Activated CD8-positive, alpha-beta T cell treated with anti-CD3 and anti-CD28 coated beads, Interleukin-2, amount 10 ng/mL, durations not matched to agents 7 days and 5 days (primary cell): ENCODE measurements at places on chromosomes 5 and 9. TPM values are rescaled to one million over a fixed set of nuclear protein-coding genes. Genes with fewer than 3 reads are reported as not detected.

The NME5 gene
- not detected for total RNA-seq

The FOXD1 gene
- not detected for total RNA-seq

GRCh38 chr5:1783216-1783554 is 16.5 kb downstream of the MRPL36 start:
- no peak for DNase-seq

- no peak for DNase-seq
Observed at GRCh38 chr9:5263351-5264218, 32.4 kb downstream of the INSL4 start.

DNA sequence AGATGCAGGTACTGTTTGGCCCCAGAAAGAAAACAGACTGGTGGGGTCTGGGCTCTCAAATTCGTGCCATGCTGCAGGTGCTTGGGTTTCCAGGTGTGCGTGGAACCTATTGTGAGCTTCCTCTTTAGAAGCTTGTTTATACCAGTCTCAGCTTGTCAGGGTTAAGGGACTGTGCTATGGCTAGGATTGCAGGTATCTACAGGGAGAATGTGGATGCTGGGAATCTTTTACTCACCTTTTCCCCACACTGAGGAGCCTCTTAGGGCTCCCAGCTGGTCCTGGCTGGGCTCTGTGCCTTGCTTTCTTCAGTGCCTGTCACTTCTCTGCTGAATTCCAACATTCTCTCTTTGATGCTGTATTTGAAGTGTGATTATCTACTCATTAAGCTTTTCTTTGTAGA is 111.8 kb downstream of the WDR70 start:
- no peak for DNase-seq

- DNase-seq, result no peak
Observed at GRCh38 chr9:110526426-110526825, 53.1 kb downstream of the SVEP1 start.

The INSL6 gene
- not detected for total RNA-seq

DNA sequence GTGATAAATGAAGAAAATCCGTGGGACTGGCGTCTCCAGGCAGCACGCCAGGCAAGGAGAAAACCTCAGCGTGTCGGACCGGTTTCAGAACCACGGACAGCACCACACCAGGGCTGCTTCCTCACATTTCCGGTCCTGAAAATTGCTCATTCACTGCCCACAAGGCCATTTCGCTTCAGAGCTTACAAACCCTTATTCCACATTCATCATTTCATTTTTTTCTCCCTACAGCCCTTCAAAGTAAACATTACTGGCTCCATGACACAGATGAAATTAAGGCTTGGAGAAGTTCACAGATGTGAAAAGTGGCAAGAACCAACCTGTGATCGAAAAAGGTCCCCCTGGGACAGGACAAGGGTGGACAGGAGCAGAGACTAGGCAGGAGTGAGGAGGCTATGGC is 1.5 kb upstream of the GPRIN1 start:
- DNase-seq, result peak; percentile 81

The BAAT gene
- not detected for total RNA-seq

DNA sequence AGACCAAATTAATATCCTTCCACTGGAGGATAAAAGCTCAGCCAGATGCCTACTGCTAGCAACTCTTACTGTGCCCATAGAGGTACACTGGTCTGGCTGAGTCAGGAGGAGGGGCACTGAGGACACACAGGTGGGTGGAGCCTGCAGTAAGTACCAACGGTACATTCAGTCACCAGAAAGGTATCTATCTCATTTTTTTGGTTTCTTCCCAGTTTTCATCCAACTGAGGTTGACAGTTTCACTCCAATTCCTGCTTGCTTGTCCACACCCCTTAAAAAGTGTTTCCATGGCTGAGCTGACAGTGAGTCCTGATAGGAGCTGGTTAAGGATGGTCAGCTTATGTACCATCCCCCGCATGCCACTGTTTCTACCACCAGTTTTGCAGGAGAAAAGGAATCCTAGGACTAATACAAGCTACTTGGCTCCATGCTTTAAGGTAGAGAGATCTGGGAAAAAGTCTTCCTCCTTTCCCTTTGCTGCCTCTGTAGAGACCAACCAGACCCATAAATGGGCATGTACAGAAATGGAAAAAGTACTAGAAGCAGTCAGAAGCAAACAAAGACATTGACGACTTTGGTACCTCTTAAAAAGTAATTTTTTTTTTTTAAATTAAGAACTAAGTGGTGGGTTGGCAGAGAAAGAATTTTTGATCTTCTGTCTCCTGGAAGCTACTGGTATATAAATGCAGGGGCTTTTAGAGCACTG is 3.2 kb downstream of the ELL2 start:
- DNase-seq, result no peak

DNA sequence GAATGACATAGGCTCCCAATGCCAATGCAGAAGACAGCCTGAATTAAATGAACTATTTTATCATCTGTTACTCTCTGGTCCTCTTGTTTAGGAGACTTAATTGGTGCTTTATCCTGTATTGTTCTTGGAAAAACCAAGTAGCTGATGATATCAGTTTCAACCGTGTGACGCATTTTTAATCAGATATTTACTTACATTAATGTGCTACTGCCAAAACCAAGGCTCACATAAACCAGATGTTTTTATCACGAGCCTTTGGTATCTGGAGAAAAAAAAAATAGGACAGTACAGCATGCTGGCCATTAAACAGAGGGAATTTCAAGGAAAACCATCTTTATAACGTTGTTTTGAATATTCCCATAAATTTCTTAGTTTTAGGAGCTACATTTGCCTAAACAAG is 90.1 kb downstream of the ICE1 start:
- DNase-seq, result no peak

DNA sequence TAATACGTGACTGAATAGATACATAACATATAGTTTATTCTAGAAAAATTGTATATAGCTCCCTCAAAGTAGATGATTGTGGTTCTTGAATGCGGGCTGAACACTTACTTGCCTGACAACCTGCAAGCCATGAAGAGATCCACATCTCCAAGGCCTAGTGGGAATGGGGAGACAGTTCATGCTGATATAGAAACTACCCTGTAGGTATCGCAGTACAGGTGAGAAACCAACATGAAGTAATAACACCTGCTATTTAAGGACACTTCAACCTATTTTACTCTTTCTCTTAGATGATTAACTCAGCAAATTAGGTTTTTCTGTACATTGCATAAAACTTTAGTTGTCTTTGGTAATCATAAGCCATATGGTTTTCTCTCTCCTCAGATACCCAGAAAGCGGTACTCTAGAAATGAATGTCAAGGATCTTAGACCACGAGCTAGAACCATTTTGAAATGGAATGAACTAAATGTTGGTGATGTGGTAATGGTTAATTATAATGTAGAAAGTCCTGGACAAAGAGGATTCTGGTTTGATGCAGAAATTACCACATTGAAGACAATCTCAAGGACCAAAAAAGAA is 47.3 kb downstream of the UHRF2 start:
- DNase-seq, result no peak

DNA sequence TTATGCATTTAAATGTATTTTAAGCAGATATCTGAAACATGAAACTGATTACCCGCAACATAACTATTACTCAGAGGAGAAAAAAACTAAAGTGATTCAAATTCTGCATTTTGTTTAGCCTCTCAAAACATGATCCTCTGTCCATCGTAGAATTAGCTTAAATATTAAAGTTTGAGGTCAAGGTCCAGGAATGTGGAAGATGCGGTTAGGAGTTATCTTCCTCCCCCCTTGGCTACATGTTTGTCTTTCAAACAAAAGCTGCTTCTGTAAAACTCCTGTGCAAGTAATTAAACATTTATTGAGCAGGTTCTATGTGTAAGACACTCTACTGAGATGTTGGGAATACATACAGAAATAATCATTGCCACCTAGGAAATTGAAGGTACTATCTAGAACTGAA is 175.0 kb upstream of the ISL1 start:
- DNase-seq, result no peak

The SPOCK1 gene
- total RNA-seq, result not detected

- peak; percentile 31 for DNase-seq
Observed at GRCh38 chr9:130239741-130240241, 25.8 kb upstream of the HMCN2 start.

The DDX4 gene
- total RNA-seq, result 0.23 TPM

GRCh38 chr5:110094548-110094947 is 404.8 kb downstream of the MAN2A1 start:
- no peak for DNase-seq

DNA sequence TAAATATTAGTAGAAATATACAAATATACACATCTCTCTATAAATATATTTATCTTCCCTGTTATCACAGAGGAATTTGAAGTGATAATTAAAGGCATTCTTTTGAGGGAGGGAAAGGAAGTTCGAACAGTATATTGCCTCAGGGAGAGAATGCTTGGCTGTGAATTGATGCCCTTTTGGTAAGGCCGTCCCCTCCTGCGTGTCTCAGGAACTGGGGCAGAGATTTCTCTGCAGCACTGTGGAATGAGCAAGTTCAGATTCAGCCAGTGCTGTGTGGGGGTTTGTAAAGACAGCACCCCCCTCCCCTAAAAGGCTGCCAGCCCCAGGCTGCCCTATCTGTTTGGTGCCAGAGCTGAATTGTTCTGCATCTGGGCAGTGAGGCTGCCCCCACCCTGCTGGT is 42.0 kb downstream of the UBE2QL1 start:
- DNase-seq, result no peak

DNA sequence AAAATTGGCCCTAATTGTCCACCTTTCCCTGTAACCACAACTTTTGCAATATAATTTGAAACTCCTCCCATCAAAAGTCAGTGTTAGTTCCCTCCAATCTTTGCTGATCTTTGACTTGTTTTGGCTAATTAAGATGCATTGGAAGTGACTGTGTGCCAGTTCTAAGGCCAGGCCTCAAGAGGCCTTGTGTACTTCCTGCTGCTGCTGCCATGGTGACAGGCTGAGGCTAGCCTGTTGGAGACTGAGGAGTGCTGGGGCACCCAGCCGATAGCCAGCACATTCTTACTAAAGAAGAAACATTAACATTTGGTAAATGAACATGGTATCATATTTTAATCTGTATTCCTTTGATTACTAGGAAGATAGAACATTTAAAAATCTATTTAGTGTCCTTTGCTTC is 86.5 kb downstream of the SREK1 start:
- no peak for DNase-seq
